Fibroblast of skin of right quadriceps (primary cell): ENCODE measurements at places on chromosomes 1 and 21.

DNA sequence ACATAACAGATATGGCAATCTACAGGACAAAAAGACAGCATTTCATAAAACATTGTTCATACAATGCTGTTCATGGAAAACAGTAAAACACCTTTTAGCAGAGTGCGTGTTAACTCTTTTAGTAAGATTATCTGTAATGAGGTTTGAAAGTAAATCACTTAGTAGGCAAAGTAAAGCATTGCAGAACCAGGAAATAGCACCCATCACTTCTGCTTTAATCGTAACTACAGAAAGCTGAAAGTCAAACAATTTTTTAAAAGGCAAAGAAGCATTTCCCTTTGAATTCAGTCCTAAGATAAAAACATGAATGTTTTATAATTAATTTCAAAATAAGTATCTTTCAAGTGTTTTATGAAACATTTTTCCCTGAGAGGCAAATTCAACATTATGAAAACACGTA, 63.3 kb upstream of the RNF11 start:
- no peak for DNase-seq

GRCh38 chr1:247104965-247105364, 809 bp upstream of the ZNF669 start:
- no peak for DNase-seq

- no peak for DNase-seq
Observed at GRCh38 chr1:168829876-168830275, 100.9 kb upstream of the DPT start.

GRCh38 chr1:86517336-86517735, 29.5 kb upstream of the CLCA4 start:
- no peak for DNase-seq

- no peak for DNase-seq
Observed at GRCh38 chr1:229064320-229065168, 206.4 kb upstream of the RAB4A start.

- DNase-seq: no peak
Observed at GRCh38 chr21:32413015-32413504, 554 bp downstream of the EVA1C start.

GRCh38 chr21:44948426-44949120, 8.7 kb downstream of the SLX9 start:
- DNase-seq: no peak
